ENCODE measurements at places on chromosomes 3 and 15.

GRCh38 chr3:47082519-47082918 lies 81.4 kb downstream of the SETD2 start:
- no peak for DNase-seq

DNA sequence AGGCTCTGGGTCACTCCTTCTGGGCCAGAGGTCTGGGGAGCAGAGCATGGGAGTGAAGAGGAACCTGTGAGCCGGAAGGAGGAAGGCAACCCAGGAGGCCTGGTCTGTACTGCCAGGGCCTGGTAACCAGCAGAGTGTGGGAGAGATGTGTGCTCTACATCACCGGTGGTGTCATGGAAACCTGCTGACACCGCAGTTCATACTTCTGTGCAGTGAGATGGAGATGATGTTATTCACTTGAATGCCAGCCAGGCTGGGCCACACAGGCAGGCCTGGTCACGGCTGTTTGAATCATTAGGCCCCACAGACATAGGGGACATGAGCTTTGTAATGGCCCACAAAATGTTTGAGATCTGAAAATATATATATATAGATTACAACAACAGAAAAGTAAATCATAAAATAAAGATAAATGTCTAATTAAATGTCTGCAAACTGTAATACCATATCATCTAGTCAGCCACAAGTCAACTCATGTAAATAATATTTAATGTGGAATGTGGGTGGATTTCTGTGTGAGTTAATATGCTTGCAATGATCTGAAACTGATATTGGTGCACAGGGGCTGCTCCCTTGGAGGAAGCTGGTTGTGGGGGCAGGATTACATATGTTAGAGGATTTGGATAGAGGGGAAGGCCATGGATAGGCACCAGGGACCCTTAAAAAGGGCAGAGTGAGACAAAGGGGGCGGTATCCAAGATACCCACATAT lies 108.5 kb upstream of the PFN2 start:
- no peak for DNase-seq

GRCh38 chr15:26711445-26711844 lies 61.4 kb downstream of the GABRB3 start:
- DNase-seq: no peak

- no peak for DNase-seq
These were observed 34.7 kb downstream of the ANXA2 start for GRCh38 chr15:60363087-60363549.

DNA sequence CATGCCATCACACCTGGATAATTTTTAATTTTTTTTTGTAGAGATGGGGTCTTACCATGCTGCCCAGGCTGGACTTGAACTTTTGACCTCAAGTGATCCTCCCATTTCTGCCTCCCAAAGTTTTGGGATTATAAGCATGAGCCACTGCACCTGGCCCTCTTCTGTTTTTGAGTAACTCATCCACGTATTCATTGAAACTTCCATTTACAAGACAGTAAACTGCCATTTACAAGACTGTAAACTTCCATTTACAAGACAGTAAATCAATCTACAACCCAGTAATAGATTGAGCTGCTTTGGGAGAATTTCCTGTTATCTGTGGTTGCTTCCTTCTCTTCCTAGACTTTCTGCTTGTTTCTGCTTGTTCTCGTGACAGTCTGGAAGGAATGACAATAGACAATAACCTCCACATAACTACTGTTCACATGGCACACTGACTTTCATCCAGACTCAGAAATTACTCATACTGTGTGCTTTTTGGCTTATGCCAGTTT lies 114.7 kb upstream of the CCNL1 start:
- no peak for DNase-seq
